Fibroblast of skin of left biceps (primary cell): ENCODE measurements at places on chromosomes 1 and 21.

DNA sequence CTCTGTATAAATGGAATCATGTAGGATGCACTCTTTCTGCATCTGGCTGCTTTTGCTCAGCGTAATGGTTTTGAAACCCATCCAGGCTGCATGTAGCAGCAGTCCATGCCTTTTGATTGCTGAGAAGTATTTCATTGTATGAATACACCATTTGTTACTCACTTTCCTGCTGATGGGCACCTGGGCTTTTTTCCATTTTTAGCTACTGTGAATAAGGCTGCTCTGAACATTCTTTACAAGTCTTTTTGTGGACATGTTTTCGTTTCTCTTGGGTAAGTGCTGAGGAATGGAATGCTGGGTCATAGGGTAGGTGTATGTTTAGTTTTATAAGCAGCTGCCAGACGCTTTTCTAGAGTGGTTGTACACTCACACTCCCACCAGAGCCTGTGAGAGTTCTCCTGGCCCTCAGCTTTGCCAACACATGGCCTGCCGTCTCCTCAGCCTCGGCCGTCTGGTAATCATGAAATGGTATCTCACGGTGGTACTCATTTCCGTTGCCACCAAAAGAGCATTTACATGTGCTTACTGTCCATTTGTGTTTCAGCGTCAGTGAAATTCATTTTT lies 22.7 kb downstream of the SLX9 start:
- DNase-seq = peak; percentile 96

DNA sequence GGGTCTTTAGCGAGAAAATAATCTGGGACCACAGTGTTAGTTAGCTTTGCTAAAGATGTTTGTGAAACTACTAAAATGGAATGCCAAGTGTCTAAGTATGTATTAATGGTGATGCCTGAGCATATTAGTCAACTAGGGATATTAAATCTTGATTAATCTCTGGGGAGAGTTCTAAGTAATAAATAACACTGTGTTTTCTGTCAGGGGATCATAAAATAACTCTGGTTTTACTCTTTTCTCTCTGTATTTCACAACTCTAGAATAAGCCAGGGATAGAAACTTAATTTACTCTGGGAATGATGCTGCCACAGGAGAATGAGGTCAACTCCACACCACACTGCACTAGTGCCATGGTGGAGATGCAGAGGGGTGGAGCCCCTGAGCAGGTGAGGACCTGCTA lies 399.2 kb downstream of the PTBP2 start:
- no peak for DNase-seq

- no peak for DNase-seq
Observed at GRCh38 chr1:110433803-110434202, 17.1 kb upstream of the PROK1 start.

DNA sequence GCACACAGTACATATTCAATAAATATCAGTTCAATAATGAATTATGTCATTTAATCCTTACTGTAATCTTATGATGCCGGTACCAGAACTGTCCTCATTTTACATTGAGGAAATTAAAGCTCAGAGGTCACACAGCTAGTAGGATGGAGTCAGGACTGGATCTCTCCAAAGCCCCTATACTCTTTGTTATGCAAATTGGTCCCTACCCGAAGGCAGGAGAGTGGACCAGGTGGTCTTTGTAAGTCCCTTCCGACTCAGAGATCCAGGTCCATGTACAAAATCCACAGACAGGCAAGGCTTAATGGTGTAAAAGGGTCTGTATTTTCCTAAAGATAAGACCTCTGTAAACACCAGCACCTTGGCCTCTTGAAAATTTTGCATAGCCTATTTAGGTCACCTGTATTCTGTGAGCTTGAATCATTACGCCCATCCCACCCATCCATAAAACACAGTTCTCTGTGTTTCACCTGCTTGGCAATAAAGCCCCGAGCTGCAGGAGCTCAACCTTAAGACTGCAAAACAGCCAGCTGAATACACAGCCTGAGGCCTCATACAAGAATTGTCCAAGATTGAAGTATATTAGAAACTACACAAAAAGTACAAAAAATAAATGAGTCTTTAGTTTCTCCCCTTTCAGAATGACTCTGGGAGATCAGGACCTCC lies 41.7 kb downstream of the PLXNA2 start:
- DNase-seq = no peak

DNA sequence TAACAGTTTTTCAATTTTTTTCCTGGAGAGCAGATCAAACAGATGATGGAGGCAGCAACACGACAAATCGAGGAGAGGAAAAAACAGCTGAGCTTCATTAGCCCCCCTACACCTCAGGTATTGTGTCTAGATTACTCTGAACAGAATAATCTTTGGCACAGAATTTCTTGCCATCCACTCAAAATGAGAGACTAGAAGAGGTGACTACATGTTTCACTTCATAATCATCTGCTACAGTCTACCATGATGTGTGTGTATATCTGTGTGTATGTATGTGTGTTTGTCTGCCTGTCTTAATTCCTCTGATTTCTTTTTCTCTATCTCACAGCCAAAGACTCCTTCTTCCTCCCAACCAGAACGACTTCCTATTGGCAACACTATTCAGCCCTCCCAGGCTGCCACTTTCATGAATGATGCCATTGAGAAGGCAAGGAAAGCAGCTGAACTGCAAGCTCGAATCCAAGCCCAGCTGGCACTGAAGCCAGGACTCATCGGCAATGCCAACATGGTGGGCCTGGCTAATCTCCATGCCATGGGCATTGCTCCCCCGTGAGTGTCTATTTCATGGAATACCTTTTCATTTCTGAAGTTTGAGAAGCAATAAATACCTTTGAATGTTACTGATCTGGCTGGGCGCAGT lies 11.4 kb downstream of the PRPF3 start:
- no peak for DNase-seq

DNA sequence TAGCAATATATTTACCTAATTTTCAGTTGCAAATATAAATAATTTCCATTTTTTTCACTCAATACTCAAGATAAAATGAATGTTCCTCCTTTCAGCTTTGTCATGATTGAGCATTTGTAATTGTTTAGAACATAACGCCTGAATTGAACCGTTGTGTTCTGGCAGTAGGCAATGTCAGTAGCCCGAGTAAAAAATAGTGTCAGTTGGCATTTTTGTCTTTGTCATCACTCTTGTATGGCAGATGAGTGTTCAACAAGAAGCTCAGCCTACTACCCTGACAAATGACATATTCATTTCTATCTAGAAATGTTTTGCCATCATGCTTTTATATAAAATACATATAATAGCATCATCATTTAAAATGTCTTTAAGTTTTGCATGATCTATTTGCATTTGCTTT lies 691.4 kb upstream of the NCAM2 start:
- no peak for DNase-seq

DNA sequence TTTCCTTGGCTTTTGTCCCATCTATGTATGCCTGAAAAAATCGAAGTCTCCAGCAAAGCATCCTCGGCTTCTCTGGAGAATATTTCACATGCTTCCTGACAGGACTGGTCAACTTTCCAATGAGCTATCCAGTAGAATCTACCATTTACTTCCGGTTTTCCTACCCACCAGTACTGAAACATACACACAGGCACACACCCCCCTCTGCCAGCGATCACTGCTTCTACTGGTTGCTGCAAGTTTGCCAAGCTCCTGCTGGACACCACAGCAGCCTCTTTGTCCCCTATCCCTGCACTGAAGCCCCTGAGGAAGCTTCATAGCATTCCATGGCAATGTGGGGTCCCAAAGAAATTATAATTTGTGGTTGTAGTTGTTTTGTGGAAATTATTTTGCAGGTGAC lies 536.8 kb downstream of the MATN1 start:
- no peak for DNase-seq

DNA sequence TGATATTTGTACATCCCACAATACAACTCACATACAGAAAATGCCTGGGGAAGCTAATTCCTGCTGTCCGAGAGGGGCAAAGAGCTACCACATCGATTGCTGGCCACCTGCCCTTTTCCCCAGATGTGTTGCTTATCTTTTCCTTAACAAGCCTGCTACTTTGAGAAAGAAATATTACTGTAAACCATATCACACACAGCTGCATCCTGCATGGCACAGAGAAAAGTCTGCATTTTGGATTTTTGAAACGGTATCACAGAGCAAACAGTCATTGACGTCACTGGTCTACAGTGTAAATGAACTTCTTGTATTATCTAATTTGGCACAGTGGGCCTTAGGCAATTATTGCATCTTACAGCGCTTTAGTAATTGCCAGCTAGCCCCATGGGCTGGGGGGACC lies 164.7 kb downstream of the CLIC6 start:
- DNase-seq = no peak

DNA sequence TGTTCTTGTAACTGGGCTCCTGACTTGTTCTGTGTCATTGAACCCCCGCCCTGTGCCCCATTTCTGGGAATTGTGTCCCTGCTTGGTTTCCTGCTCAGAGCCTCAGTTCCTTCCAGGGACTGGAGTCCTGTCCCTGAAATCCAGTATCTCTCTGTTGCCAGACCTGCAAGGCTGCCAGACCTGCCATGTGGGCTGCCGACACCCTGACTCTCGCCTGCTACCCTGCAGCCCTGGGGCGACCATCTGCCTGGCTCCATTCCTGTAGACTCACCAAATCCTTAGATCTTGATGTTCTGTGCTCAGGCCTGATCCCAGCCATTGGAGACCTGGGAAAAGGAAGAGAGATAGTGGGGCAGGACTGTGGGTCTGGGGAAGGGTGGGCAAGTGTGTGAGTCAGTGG lies 383.3 kb upstream of the PROX1 start:
- no peak for DNase-seq

GRCh38 chr1:153866045-153866850 lies 56.5 kb downstream of the GATAD2B start:
- DNase-seq = peak; percentile 45

GRCh38 chr1:21003281-21004045 lies 173.2 kb downstream of the EIF4G3 start:
- DNase-seq = no peak

DNA sequence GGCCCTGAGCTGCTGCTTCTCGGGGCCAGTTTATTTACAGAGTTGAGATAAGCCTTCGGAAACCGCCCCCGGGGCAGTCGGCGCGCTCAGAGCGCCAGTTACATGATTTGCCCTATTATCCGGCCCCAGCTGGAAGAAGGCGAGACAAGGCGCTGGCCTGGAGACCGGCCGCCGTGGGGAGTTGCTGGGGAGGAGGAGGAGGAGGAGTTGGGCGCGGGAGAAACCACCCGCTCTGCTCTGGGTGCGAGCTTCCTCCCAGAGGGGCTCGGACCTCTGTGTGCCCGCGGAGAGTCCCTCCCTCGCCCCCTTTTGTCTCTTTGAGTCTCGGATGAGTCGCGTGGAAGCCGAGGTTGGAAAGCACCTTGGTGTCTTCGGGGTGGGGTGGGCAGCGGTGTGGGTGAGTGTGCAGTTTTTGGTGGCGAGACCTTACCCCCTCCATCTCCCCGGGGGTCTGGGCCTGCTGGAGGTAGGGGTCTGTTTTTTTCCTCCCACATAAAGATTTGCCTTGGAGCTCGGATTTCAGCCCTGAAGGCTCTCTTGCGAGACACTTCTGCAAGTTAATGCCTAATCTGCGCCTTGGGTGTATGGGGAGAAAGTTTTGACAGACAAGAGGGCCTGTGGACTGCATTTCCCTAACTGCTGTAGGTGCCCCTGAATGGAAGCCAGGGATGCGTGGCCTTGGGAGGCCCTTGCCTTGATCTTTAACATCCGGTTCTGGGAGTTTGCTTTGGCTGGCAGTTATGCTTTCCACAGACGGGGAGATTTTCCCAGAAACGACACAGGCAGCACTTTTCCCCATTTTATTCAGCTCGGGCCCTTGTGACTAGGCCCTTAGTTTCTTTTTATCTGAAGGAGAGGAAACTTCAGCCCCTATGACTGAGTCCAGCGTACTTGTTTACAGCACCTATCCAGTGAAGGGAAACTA lies 80.0 kb downstream of the NDUFS5 start:
- no peak for DNase-seq

- no peak for DNase-seq
Observed at GRCh38 chr1:97816927-97817326, 103.9 kb downstream of the DPYD start.

DNA sequence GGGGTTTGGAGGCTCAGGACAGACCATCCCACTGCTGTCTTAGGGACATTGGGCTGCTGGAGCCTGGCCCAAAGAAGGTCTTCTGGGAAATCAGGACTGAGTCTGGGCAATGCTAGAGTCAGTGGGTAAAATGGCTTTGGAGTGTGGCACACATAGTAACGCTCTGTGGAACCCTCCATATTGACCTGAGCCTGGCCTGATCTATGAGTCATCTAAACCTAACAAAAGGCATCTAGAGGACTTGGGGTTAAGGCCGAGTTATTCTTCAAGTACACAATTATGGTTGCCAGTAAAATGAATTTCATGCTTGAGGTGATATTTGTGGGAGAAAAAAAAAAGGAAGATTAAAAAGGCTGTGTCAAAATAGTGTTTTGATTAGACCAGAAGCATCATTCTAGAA lies 77.7 kb downstream of the ST6GALNAC5 start:
- DNase-seq = no peak

DNA sequence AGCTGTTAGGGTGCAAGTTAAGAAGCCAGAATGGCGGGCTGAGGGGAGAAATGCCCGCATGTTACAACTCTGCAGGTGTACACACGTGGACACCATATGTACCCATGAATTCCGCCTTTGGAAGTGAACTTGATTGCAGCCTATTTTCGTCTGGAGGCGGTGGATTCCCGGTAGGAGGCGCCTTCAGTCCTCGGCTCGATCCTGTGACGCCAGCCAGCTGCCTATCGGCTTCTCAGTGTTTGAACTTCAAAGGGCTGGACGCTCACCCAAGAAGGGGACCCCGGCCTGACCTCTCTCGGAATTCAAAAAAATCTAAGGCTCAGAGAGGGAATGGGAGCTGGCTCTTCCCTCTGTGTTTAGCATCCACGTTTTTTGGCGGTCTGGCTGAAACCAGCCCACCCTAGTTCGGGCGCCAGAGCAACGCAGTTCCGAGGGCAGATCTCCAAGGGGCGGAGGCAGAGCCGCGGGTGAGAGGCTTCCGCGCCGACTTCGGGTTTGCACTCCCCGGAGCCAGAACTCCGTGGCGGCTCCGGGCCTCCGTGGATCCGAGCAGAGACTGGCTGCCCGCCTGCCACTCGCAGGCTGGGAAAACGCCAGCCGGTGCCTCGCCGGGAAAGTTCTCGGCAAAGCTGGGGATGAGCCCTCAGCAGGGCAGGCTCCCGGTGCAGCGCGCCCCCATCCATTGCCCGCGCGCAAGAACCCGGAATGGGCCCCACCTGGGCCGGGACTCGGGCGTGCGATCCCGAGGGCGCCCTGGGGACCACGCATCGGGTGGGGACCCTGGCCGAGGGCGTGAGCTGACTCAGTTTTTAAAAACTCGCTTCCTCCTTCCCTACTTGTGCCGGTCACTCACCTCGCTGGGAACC lies 996 bp upstream of the TMEM51 start:
- peak; percentile 34 for DNase-seq

- DNase-seq = no peak
Observed at GRCh38 chr1:27628712-27629111, 6.3 kb downstream of the FGR start.
